Testis (tissue), 5 donors: ENCODE measurements at places on chromosomes 2 and 18.
A peak's percentile ranks its signal among the peaks of the same experiment; 100 is the strongest.

GRCh38 chr2:7860693-7861092, 821.2 kb upstream of the ID2 start:
- DNase-seq: no peak

GRCh38 chr18:24000613-24001490, 13.7 kb upstream of the TTC39C start:
- no peak for DNase-seq

DNA sequence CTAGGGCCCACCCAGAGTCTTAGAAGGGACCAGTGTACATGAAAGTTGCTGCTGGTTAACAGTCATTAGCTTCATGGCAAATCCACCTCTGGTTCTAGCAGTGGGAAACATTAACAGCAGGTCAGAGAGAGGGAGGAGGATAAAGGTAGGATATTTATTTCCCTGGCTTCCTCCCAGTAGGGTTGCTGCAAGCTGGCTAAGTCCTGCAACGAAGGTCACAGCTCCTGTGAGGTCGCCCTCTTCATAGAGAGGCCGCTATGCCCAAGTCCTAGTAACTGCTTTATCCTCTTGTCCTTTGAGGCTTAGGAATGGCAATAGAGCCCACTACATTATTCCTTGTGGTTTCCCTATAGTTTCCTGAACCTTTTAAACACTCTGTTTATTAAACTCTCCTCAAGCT, 84.0 kb upstream of the ACSL3 start:
- DNase-seq: no peak

DNA sequence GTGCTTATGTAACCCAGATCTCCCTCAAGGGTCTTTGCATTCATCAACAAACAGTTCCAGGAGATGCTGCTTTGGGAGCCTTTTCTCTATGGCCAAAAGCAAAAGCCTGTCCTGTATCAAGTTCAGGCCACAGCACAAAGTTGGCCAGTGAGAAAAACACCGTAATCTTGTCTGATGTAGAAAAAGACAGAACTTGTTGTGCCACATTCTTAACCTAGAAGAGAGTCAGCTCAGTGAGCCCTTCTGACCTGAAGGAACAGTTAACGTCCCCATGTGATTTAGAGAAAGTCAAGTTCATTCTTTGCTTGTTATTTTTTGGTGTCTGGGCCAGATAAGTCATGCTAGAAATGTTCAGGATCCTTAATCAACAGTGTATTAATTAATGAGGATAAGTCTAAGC, 7.8 kb upstream of the CNDP1 start:
- no peak for DNase-seq

GRCh38 chr2:108460345-108461037, 11.5 kb downstream of the GCC2 start:
- no peak for DNase-seq

DNA sequence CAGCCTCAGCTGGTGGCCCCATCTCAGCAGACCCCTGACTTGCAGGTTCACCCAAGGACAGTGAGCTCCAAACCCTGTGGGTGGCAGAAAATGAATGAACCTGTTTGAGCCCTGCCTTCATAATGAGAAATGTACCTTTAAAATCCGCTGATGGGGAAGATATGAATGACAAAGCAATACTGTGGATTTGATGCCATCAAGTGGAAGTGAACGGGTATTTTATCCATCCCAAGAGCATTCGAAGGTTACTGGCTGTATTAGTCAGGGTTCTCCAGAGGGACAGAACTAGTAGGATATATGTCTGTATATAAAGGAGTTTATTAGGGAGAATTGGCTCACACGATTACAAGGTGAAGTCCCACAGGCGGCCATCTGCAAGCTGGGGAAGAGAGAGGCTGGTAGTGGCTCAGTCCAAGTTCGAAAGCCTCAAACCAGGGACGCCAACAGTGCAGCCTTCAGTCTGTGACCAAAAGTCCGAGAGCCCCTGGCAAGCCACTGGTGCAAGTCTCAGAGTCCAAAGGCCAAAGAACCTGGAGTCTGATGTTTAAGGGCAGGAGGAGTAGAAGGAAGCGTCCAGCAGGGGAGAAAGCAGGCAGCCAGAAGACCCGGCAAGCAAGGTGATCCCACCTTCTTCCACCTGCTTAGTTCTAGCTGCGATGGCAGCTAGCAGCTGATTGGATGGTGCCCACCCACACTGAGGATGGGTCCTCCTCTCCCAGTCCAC, 32.1 kb downstream of the TOGARAM2 start:
- DNase-seq: no peak

DNA sequence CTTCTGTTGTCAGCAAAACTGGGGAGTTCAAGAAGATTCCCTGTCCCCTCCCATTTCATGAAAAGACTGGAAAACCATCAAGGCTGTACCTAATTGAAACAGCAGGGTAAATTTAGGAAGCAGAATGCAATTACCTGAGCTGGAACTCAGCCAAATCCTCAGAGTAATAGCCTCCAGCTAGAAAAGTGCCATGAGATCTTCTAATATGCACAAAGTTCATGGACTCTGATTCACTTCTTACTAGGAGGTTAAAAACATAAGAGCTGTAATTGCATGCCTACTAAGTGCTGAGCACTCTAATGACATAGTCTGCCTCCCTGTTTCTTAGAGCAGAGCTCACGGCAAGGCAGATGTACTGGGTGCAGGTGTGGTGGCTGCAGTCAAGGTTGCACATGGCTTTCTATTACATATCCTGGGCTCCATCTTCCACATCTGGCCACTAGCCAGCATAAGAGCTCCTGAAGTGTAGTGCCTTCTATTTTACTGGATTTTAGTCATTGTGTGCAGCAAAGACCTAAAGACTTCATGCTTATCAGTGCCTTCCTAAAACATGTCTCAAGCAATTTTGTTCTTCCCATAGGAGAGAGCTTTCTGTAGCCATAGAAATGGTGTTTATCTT, 341.7 kb downstream of the PTPRM start:
- no peak for DNase-seq

DNA sequence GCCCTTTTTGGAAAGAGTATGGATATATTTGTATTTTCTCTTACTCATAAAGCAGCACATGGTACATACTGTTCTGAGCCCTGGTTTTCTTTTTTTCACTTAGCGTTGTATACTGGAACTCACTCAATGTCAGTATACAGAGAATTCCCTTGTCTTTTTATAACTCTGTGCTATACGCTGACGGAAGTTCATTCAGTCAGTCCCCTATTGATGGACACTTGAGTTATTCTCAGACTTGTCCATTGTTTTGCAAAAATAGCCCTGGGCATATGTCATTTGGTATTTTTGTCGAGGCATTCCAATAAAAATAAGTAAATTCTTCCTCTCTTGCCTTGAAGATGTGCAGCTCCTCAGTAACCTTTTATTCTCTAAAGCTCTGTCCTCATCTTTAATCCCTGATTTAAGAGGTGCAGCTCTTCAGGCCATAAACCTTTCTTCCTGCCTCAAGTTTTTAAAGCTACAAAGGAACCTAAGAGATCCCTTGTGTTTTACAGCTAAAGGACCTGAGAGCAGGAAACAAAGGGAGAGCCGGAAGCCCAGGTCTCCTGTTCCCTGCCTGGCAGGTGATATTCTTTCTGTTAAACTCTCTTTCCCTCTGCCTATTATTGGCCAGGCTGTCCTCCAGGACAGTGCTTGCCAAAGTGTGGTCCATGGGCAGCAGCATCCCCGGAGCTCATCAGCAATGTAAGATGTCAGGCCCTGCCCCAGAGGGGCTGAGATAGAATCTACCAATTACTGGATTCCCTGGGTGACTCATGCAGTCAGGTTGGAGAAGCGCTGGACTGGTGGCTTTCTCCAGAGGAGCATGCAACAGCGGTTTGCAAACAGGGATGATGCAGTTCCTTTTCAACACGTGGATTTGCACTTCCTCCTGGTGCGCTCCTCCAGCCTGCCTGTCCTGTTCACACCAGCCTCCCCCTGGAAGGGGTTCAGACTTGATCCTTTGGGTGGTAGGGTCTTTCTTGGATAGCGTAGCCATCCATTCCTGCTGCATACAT, 158.0 kb downstream of the NEDD4L start:
- DNase-seq: no peak

GRCh38 chr2:236627841-236628240, 58.2 kb downstream of the ACKR3 start:
- DNase-seq: no peak

DNA sequence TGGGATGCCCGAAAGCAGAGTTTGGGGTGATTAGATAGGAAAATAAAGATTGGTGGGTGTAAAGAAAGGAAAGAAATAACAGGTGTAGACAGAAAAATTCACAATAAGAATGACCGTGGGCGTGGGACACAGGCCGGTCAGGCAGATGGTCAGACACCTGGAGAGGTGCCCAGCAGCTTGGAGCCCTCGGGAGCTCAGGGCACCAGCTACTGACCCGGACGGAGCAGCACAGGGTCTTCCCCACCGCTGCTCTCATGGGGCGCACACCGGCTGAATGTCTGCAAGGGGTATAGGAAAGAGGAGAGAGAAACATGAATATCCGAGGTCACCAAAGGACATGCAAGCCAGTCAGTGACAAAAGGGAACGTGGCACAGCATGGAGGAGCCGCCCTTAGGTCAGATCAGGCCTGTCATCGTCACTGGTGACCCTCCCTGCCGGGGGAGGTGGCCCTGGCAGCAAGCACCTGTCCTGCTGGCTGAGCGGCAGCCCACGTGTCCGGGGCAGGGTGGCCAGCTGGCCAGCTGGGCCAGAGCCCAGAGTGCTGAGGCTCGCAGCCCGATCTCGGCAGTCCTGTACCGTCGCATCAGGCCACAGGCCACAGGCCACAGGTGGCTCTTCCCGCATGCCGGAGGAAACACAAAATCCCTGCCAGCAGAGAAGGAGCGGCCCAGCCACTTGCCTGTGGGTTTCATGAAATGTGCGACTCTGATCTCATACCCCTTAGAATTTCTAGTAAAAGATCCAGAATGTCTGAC, 112.0 kb upstream of the NDUFV2 start:
- peak; percentile 62 for DNase-seq

DNA sequence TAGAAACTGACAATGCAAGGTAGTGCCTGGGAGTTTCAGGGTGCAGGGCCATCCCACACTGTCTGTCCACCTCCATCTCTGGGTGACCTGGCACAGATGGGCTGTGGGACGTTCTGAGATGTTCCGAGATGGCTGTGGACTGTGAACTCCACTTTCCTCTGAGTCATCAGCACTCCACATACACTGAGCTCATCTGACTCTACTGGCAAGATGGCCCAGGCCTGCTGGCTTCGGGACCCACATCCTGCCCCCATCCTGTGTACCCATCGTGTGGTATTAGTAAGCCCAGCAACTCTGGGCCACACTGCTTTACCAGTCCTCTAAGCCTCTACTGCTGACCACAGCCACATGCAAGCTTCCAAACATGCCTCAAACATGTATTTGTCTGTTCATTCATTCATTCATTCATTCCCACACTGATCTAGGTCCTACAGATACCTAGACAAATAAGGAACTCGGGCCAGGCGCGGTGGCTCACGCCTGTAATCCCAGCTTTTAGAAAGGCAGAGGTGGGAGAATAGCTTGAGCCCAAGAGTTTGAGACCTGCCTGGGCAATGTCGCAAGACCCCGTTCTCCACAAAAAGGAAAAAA, 124.8 kb upstream of the CXCR4 start:
- no peak for DNase-seq

DNA sequence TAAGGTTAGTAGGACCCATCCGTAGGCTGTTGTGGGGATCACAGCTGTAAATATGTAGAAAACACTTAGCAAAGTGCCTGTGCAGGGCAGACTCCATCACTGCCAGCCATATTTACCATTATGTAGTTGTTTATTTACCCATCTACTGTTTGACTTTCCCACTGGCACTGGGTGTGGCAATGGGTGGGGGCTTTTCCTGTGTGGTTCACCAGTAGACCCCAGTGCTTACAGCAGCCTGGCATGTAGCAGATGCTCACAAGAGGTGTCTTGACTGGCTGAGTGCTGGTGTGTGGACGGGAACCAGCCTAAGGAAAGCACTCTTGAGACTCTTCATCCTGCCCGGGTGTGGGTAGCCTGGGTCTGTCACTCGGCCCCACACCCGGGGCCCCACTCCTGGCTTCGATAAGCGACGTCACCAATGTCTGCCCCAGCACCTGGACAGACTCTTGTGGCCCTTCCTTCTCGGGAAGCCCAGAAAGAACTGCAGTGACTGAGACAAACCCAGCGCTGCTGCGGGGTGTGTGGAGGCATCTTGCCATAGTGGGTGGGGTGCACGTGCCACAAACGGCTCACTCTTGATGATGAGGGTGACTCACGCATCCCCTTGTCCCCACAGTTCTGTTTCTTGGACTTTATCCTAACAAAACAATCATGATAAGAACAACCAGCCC, 78.3 kb downstream of the HDAC4 start:
- DNase-seq: peak; percentile 13

DNA sequence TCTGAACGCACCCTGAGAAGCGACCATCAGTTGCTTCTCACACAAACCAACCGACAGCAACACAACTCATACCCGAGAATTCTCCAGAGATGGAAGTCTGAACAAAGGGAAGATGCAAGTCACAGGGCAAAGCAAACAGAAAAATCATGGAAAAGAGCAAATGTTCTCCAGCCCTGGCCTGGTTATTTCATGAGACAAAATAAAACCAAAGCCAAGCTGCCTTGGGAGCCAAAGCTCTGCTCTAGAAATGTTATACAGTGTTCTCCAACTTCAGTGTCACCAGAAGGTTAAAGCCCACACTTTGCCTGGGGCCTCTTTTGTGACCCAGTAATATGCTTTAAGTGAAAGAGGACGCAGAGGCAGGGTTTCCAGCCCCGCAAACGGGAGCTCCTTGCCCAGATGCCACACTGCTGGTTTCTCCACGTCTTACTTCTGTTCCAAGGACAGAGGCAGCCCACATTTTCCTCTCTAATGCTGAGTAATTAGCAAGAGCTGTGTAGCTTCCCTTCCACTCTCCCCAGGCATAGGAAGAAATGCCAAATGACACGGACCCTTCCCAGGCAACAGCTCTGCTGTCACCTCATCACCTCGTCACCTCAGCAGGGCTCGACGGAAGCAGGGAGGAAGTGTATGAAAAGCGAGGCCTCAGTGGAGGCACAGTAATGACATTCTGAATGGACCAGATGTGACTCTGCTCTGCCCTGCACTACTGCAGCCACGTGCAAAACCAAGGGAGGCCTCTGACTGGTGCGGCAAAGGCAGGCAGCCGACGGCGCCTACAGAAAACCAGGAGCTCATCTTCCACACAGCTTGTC, 64.7 kb downstream of the FBXO15 start:
- no peak for DNase-seq

GRCh38 chr2:212520340-212520739, 18.3 kb downstream of the ERBB4 start:
- no peak for DNase-seq

GRCh38 chr2:7281231-7282201, 364.3 kb downstream of the RNF144A start:
- no peak for DNase-seq

DNA sequence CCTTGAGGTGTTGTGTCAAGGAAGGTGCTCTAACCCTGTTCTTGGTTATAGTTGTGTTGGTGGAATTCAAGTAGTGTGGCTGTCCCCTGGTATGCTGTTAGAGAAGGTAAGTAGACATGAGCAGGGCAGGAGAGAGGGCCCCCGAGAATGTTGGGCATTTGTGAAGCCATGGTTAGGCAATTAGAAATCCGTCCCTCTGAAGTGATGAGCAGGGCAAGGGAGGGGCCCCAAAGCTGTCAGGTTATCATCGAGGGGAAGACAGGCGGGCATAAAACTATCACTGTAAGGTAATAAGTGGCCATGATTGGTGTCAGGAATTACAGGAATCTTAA, 5.2 kb downstream of the XRCC5 start:
- DNase-seq: no peak

- no peak for DNase-seq
Observed at GRCh38 chr2:68720665-68721064, 13.9 kb upstream of the ARHGAP25 start.
